Regular cardiac myocyte (primary cell): ENCODE measurements at places on chromosomes 12 and 14. TPM values are rescaled to one million over a fixed set of nuclear protein-coding genes. Genes with fewer than 3 reads are reported as not detected.

The DNAL1 gene
- total RNA-seq, result 7.5 and 11.0 TPM in 2 replicates

The HOXC6 gene
- total RNA-seq, result under 0.01 and 0.19 TPM in 2 replicates

The LRRC43 gene
- total RNA-seq, result 0.38 and 1.7 TPM in 2 replicates

The PAX9 gene
- not detected in 2 replicates for total RNA-seq

The MMP14 gene
- total RNA-seq, result 326 and 383 TPM in 2 replicates

The BMP4 gene
- 2.7 and 10.7 TPM in 2 replicates for total RNA-seq

The SLCO1B1 gene
- total RNA-seq, result not detected in 2 replicates

The TAS2R31 gene
- total RNA-seq, result 2.5 and 5.6 TPM in 2 replicates

The RNASE12 gene
- not detected in 2 replicates for total RNA-seq

The DAO gene
- not detected in 2 replicates for total RNA-seq

The TROAP gene
- 1.1 and 9.4 TPM in 2 replicates for total RNA-seq

The FOXG1 gene
- under 0.01 TPM in 1 of 2 replicates, not detected in the other for total RNA-seq

The ERP29 gene
- 42.4 and 88.5 TPM in 2 replicates for total RNA-seq

The VCPKMT gene
- 4.4 and 6.8 TPM in 2 replicates for total RNA-seq

The STK38L gene
- 25.7 and 56.4 TPM in 2 replicates for total RNA-seq

The TAMALIN gene
- 2.7 and 9.0 TPM in 2 replicates for total RNA-seq

The NANOG gene
- total RNA-seq, result not detected in 2 replicates

The PLA2G1B gene
- total RNA-seq, result not detected in 2 replicates

The FGF6 gene
- total RNA-seq, result not detected in 2 replicates

The SLC10A1 gene
- total RNA-seq, result not detected in 2 replicates

The TEX22 gene
- 0.19 and 0.28 TPM in 2 replicates for total RNA-seq

The GALNT9 gene
- 0.19 and 0.28 TPM in 2 replicates for total RNA-seq

The RD3L gene
- total RNA-seq, result not detected in 2 replicates

The AMIGO2 gene
- 28.2 and 30.3 TPM in 2 replicates for total RNA-seq

The KRT75 gene
- not detected in 2 replicates for total RNA-seq

The ZDHHC22 gene
- total RNA-seq, result not detected in 2 replicates

The SOAT2 gene
- 0.19 TPM in 1 of 2 replicates, not detected in the other for total RNA-seq

The MANSC4 gene
- not detected in 2 replicates for total RNA-seq

The KRT71 gene
- total RNA-seq, result not detected in 2 replicates

The KLRD1 gene
- under 0.01 and 0.28 TPM in 2 replicates for total RNA-seq

The FOXN4 gene
- not detected in 2 replicates for total RNA-seq

The MAP3K12 gene
- 20.1 and 29.6 TPM in 2 replicates for total RNA-seq

The C12orf75 gene
- 41.4 and 61.9 TPM in 2 replicates for total RNA-seq

The KRT83 gene
- under 0.01 TPM in 1 of 2 replicates, not detected in the other for total RNA-seq

The MGST1 gene
- total RNA-seq, result 54.4 and 104 TPM in 2 replicates

The LRP1-AS gene
- 0.19 TPM in 1 of 2 replicates, not detected in the other for total RNA-seq

The CIROP gene
- not detected in 2 replicates for total RNA-seq

The GPD1 gene
- under 0.01 and 0.56 TPM in 2 replicates for total RNA-seq
